NCI-H510A treated with DMSO at 0.1 percent for 48 hours (cell line): ENCODE measurements at places on chromosomes 2 and 18.
A peak's percentile ranks its signal among the peaks of the same experiment; 100 is the strongest.

GRCh38 chr2:15674637-15675455 is 83.2 kb downstream of the DDX1 start:
- no peak for DNase-seq

DNA sequence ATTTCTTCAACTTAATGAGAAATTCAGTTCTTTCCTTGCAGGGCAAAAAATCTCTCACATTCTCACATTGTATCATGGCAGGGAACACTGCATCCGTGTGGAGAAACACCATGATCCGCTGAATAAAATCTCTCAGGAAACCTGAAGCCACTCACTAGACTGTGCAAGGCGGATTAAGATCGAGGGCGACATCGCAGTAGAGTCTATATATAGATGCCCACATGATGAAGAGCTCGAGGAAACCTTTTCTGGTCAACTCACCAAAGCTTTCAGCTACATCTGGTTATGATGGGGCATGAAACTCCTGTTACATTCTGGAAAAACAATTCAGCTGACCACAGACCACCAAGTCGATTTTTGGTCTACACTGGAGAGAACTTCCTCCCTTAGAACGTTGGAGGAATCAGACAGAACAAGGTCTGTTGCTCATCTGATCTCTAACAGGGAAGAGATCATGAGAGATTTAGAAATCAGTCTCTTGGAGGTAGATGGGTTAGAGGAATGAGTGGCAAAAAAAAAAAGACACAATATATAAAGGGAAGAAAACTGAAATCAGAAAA is 162.9 kb upstream of the ZNF516 start:
- no peak for DNase-seq

GRCh38 chr2:241131531-241131930 is 17.7 kb downstream of the PASK start:
- DNase-seq: no peak

- DNase-seq: no peak
Observed at GRCh38 chr2:46001741-46002506, 295.3 kb upstream of the EPAS1 start.

GRCh38 chr2:173217116-173217840 is 137.4 kb upstream of the CDCA7 start:
- no peak for DNase-seq

DNA sequence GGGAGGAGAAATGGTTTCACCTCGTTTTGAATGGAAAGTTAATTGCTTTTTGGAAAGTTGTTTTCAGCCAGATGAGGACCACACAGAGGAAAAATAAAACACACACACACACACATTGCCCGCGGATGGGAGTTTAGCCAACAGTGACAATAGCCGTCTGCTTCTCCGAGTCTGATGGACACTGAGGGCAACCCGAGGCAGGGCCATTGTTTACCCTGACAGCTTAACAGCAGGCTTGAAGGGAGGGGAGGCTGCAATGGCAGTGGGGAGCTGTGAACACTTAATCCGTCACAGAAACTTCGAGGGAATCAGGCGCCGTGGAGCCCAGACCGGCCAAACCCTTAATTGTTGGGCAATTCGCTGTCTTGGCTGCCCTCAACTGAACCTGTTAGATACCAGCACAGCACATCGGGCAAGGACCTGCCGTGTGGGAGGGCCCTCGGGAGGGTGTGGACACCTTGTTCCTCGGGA is 145.9 kb downstream of the ACKR3 start:
- DNase-seq: no peak

DNA sequence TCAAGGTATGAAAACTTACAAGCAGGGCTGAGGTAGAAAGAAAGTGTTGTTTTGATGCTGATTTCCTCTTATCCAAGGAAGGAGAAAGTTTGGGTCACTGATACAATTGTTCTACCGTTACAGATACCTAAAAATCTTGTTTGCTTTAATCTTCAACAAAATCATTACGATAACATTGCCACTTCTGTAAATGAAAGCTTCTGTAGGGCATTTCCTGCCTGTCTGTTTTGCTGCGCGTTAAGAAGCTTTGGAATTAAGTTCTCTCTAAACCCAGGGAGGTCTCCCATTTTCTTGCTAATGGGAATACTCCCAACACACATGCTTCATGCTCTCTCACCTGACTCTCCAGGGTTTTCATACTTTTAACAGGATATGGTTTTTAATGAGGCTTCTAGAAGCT is 258.5 kb downstream of the PTGR3 start:
- peak; percentile 71 for DNase-seq

DNA sequence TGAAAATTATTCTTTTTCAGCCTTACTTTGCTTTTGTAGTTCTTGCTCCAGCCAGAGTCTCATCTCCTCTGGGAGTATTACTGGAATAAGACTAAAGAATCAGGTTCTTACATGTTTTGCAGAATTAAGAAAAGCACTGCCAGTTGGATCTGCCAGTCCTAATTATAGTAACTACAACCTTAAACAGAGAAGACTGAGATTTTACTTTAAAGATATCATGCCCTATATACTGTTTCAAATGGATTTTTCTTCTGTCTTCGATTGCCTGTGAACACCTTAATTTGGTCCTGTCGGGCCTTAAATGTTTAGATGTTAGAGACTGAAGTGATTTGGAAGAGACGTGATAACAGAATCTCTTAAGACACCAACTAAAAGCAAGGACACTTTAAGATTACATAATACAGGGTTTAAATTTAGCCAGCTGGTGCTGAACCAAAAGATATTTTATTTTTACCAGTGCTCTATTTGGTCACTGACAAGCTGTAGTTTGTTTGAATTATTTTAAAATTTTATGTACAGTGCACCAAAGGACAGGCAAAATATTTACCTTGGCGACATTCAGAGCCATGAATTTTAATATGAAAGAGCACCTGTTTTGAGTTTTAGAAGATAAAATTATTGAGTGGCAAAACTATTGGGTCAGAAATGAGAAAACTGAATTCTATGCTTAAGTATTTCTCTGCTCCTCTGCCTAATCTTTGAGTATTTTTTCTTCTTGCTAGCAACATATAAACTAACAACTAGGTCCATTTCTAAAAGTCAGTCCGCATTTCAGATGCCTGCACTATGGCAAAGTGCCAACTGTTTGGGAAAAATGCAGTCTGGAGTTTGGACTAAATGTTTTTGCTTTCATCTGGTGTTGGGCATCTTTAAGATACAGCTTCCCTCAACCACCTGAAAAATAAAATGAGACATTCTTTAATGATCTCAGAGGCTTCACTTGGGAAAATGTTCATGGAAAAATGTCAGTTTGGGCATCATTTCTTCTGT is 300.0 kb downstream of the XIRP2 start:
- no peak for DNase-seq

- DNase-seq: no peak
Observed at GRCh38 chr2:190718652-190719526, 70.0 kb downstream of the NAB1 start.

DNA sequence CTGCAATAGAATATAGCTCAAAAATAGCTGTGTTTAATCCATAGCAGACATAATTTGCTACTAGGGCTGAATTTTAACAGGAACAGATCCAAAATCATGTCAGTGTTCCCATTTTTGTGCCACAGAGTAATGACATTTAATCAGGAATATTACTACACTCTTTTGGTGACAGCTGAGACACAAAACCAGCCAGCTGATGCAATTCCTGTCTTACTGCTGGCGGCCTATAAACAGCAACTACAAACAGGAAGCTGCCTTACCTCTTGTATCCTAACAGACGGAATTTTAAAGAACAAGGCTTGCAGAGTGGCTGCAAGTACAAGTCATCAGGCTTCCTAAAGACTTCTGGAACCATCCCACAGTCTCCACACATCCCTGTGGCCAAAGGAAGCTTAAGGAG is 218.1 kb downstream of the ZNF521 start:
- no peak for DNase-seq

GRCh38 chr2:143428700-143429099 is 299.5 kb downstream of the ARHGAP15 start:
- no peak for DNase-seq

- no peak for DNase-seq
Observed at GRCh38 chr18:36761186-36761698, 67.6 kb downstream of the TPGS2 start.

GRCh38 chr2:105915005-105915558 is 170.4 kb downstream of the NCK2 start:
- no peak for DNase-seq

DNA sequence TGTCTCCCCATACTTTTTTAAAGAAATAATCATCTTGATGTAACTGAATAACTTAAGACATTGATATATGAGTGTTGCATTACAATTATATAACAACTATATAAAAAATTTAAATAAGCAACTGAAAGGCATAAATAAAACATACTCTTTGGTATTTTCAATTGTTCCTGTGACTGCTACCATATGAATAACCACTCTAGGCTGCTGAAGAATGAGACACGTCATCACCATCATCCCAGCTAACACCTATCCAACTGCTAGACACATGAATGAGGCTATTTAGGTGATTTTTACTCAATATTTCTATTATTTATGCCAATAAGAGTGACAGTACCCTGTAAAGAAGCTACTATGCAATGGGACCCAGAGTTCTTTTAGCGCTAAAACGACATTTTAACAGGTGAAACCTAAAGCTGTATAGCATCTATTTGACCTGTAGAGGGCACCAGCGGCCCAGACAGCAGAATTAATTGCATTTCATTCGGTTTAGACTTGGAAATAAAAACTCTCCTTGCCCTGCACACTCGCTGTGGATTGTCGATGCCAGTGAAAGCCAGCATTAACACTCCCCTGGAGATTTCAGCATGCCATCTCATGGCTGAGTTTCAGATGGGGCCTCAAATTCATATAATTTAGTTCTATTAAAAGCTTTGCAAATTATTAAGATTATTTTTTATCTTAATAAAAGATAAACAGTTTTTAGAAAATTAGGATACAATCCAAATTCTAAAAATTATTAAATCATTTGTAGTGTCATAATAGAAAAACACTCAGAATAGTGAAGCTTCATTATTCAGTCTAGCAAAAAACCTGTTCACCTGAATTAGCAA is 89.4 kb upstream of the MAP2 start:
- peak; percentile 85 for DNase-seq

DNA sequence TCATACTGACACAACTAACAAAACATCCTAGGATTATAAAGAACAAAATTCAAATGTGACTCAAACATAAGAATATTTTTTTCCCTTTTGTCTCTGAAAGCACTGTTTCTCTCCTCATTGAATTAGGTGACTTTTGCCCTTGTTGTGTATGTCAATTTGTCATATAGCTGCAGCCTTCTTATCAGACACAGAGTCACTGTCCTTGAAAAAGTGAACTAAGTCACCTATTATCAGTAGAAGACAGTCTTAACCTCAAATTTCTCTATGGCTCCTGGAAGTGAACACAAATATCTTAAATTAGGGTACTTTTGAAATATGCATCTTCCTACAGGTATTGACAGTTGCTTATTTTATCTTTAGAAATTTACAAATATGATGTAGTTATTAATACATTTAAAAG is 360.6 kb downstream of the NBAS start:
- DNase-seq: no peak

- no peak for DNase-seq
Observed at GRCh38 chr18:887716-888115, 17.0 kb upstream of the ADCYAP1 start.

GRCh38 chr2:67923696-67924095 is 139.1 kb downstream of the C1D start:
- no peak for DNase-seq

DNA sequence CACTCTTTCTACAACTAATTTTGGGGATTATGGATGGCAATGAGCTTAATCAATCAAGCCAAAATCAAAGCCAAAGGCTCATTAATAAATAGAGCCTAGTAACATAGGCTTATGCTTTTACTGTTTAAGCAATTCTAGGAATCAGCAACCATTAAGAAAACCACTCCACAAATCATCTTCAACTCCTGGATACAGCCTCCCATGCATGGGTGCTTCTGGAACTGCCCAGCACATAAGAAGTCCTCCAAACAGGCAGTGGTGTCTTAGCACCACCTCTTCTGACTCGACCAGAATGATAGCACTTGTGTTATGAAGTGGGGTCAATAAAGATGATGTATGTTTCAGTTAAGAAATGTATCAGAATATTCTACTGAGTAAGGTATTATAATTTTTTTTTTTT is 104.4 kb upstream of the SERPINE2 start:
- DNase-seq: no peak

GRCh38 chr2:100407073-100407472 is 10.4 kb downstream of the CHST10 start:
- DNase-seq: no peak

- DNase-seq: no peak
Observed at GRCh38 chr2:127055786-127056076, 51.2 kb downstream of the BIN1 start.

DNA sequence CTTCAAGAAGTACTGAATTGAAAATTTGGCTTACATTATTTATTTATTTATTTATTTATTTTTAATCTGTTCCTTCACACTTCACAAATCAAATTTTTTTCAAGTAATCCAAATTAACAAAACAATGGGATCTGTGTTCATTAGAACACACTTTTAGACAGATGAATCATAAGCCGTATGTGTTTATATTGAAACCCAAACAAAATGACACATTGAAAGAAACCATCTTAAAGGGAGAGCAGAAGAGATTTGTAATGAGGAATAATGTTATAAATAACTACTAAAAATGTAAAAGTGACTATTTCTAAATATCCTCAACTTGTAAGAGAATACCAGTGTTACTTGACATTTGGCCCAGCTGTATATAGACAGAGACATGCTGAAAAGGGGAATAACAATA is 991.0 kb upstream of the CHAC2 start:
- no peak for DNase-seq

DNA sequence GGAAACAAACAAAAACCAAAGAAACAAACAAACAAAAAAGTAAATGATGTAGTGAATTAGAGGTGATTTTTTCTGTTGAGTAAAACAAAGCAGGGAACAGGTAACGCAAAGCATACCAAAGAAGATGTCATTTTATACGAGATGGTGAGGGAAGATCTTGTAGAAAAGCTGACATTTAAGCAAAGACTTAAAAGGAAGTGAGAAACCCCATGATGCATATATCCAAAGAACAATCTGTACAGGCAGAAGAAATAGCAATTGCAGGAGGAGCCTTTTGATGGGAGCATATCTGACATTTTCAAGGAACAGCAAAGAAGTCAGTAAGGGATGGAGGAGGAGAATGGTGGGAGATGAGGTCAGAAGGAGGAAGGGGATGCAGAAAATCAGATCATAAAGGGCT is 63.0 kb downstream of the KIDINS220 start:
- DNase-seq: no peak

GRCh38 chr18:2963048-2963447 is 49.9 kb downstream of the LPIN2 start:
- no peak for DNase-seq

GRCh38 chr2:226426292-226426736 is 373.3 kb downstream of the IRS1 start:
- DNase-seq: no peak

GRCh38 chr2:100214265-100214971 is 72.0 kb upstream of the AFF3 start:
- DNase-seq: no peak
